ENCODE measurements at places on chromosomes 13 and 19.

GRCh38 chr13:64684685-64685431 is 2545.3 kb downstream of the PCDH9 start:
- DNase-seq, result no peak

DNA sequence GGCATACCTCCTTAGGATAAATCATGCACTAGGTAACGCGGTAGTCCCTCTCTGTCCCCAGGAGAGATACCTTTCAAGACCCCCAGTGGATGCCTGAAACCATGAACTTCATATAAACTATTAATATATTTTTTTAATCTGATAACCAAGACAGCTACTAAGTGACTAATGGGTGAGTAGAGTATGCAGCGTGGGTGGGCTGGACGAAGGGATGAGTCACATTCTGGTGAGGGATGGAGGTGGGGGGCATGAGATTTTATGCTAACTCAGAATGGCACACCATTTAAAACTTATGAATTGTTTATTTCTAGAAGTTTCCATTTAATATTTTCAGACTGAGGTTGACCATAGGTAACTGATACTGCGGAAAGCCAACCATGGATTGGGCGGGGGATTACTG is 46.2 kb downstream of the CDK8 start:
- DNase-seq, result no peak

- DNase-seq, result peak; percentile 57
Measured at GRCh38 chr19:4369109-4369887, 25.9 kb downstream of the MPND start.

DNA sequence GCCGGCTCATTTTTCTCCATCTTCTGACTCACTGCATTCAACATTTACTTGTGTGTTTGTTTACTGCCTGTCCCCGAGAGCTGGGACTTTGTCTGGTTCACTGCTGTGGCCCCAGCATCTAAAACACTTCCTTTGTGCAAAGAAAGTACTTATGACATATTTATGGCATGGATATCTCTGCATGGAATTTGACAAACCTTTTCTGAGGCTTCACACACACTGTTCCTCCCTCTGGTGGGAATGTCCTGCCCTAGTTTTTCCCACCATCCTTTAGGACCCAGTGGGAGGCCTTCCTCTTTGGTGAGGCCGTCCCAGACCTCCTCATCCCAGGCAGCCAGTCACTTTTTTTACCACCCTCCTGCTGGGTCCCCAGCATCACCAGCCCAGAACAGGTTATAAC is 1.4 kb upstream of the SRRM5 start:
- DNase-seq, result no peak

Data from CD8-positive, alpha-beta memory T cell (primary cell).